Stimulated activated naive CD4-positive, alpha-beta T cell (primary cell): ENCODE measurements at places on chromosomes 4 and X.

DNA sequence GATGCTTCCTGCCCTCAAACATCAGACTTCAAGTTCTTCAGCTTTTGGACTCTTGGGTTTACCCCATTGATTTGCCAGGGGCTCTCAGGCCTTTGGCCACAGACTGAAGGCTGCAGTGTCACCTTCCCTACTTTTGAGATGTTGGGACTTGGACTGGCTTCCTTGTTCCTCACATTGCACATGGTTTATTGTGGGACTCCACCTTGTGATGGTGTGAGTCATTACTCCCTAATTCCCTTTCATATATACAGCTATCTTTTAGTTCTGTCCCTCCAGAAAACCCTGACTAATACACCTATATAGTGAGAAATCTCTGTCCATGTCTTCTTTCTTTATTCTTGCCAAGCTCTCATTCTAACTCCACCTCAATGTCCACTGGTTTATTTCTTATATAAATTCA lies 736.9 kb upstream of the HS3ST1 start:
- no peak for DNase-seq

GRCh38 chr4:74474345-74475090 lies 29.6 kb downstream of the AREG start:
- DNase-seq = no peak

- DNase-seq = no peak
Measured at GRCh38 chr4:140937866-140938265, 181.7 kb upstream of the TBC1D9 start.

DNA sequence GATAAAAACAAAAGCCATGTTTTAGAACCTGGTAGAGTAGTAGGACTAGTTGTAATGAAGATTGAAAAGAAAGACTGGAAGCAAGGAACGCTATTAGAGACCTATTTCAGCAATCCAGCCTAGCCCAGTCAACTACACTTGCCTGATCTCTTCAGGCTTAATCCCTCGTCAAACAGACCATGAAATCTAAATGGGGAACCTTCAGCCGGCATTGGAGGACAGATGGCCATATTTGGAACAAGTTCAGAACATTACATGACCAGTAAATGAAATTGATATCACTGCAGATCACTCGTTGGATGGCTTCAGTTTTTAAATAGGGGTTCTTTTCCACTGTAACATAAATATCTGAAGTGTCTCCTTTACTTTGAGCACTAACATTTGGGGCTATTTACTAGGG lies 84.8 kb upstream of the WDR44 start:
- DNase-seq = no peak

- no peak for DNase-seq
Measured at GRCh38 chrX:143429131-143429530, 88.1 kb downstream of the SPANXN3 start.

GRCh38 chr4:11418610-11419009 lies 10.1 kb downstream of the HS3ST1 start:
- no peak for DNase-seq

GRCh38 chr4:19104176-19104575 lies 1082.6 kb upstream of the LCORL start:
- no peak for DNase-seq

GRCh38 chrX:12986164-12986779 lies 11.4 kb downstream of the TMSB4X start:
- DNase-seq = no peak

- DNase-seq = no peak
Measured at GRCh38 chr4:22921936-22922335, 229.2 kb downstream of the GBA3 start.

DNA sequence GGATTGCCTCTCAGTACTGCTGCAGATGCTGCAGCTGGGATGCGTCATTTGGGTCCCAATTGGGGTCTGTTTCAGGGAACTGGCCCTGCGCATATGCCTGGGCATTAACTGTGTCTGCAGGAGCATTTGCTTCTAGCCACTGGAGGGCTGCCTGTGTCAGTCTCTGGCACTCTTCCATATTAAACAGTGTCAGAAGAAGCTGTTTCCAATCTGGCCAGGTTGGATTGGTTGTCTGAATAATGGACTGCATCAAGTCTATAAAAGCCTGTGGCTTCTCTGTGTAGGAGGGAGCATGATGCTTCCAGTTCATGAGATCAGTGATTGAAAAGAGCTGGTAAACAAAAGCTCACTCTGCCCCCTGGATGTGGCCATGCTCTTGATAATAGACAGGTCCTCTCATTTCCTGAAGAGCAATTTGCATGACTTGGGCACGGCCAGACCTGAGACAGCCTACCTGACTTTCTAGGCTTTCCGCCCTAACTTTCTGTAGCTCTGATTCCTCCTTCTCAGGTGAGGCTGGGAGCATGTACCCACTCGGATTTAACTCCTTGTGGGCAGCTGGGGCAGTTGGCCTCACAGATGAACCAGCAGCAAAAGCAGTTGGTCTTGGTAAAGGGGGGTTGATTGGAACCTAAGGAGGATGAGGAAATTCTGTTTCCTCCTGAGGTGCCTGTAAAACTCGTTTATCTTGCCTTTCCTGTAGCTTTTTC lies 29.2 kb downstream of the SULT1E1 start:
- no peak for DNase-seq

DNA sequence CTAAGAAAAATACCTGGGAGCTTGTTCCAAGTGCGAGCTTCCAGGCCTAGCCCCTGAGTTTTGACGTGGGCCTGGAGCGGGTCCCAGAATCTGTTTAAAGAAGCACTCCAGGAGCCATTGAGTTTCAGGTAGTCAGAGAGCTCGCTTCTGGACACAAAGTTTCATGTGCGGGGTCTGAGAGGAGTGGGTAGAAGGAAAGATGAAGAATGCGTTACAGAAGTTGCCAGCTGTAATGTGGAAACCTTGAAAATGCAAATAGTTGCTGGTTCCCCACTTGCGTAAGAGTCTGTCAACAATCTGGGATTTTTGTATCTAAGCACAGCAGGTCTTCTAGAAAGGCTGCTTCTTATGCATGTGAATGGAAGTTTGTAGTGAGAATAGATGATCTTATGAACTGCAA lies 77.5 kb upstream of the CLCN4 start:
- DNase-seq = no peak

- no peak for DNase-seq
Measured at GRCh38 chrX:139924069-139924695, 8.7 kb downstream of the ATP11C start.

- DNase-seq = no peak
Measured at GRCh38 chr4:121721700-121722099, 24.9 kb upstream of the ANXA5 start.

GRCh38 chrX:20309806-20310205 lies 43.1 kb upstream of the RPS6KA3 start:
- no peak for DNase-seq

DNA sequence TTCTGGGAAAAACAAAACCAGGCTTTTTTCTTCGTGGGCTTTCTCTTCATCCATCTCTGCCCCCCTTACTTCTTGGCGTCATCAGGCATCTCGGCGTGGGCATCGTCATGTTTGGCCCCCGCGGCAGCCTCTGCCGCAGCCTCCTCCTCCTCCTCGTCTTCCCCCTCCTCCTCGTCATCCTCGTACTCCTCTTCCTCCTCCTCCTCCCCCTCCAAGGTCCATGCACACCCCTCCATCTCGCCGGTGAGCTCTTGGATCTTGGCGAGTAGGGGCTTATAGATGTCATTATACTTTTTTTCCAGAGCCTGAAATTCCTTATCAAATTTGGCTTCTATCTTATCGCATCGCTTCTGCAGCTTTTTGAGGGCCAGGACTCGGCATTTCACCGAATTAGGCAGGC lies 488 bp downstream of the NAP1L5 start:
- peak; percentile 16 for DNase-seq

DNA sequence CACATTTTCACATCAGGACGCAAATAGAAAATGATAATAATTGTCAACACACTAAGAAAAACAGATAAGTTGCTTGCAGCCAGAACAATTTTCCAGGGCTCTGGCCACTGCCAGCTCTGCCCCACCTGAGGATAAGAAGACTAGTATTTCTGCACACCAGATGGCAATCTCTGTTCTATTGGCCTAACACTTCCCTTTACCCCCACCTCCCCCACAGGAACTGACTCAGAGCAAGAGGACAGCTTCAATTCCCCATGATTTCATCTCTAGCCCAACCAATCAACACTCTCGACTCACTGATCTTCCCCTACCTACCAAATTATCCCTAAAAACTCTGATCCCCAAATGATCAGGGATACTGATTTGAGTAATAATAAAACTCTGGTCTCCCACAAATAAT lies 164.0 kb downstream of the SMARCA1 start:
- no peak for DNase-seq

DNA sequence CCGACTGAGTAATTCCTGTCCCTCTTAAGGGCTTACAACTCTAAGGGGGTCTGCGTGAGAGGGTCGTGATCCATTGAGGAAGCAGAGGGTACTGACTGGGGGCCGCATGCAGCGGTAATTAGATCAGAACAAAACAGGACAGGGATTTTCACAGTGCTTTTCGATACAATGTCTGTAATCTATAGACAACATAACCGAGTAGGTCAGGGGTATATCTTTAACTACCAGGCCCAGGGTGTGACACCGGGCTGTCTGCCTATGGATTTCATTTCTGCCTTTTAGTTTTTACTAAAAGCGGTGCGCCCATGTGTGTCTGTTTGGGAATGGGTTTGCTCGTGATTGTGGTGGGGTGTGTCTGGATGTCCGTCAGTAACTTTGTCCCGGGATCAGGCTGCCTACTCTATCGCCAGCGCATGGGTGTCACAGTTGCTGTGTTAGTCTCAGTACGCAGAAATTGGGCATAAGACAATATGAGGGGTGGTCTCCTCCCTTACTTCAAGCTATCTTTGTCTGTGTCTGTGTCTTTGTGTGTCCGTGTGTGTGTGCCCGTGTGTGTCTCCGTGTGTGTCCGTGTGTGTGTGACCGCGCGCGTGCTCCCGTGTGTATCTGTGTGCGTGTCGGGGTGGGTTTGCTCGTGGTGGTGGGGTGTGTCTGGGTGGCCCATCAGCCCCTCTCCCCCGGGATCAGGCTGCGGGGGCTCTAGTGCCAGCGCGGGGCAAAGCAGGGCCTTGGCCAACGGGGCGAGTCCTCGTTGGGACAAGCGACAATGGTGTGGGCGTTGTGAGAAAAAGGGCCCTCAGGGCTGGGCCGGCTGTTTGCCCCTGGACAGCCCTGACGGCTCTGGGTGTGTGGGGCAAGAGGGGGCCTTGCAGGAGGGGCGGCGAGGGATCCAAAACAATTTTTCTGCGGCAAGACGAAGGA lies 10.4 kb downstream of the FRG2 start:
- DNase-seq = no peak

DNA sequence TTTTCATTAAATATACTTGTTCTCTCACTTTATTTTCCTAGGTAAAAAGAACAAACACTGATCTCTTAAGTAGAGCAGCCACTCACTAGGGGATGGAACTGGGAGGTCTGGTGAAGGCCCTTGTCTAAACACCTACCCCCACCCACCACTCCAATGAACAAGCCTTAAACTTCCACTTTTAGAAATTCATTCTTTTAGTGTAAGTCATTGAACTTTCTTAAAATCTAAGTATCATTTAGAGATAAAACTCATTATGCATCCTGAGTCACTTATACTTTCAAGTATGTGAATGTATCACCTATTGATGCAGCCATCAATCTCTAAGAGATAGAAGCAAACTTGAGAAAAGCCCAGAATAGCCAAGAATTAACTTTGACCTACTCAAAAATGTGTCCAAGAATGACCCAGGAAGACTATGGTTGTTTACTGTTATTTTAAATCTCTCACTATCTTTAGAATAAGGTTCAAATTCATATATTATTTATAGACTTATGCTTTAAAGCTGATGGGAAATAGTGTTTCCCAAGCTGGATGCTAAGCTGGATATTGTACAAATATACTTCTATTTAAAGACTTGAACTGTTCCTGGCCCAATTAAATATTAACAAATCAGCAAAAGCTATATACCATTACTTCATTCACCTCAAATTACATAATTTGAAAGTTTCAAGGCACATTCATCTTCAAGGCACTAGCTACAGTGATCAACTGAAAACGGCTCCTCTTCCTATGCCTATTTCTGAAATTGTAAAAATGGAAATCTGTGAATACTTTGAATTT lies 49.5 kb downstream of the CAMK2D start:
- no peak for DNase-seq

- no peak for DNase-seq
Measured at GRCh38 chrX:72121383-72121782, 10.3 kb downstream of the RTL5 start.

- DNase-seq = no peak
Measured at GRCh38 chr4:73761856-73762255, 21.5 kb downstream of the CXCL8 start.

GRCh38 chrX:54427837-54428424 lies 12.3 kb upstream of the TSR2 start:
- no peak for DNase-seq

DNA sequence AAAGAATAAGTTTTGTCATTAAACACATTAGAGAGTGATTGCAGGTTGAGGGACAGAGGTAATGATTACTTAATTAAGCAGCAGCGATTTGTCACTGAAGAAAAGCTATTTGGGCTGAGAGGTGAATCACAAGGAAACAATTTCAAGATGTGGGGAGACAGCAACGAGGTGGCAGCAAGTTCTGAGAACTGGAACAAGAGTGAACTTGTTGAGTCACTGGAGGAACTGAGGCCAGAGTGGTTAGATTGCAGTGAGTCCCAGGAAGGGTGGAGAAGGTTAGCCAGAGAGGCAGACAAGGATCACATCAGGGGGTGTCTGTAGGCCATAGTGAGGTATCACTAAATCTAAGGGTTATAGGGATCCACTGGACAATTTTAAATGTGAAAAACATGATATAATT lies 57.9 kb upstream of the TMPRSS11A start:
- no peak for DNase-seq

- peak; percentile 57 for DNase-seq
Measured at GRCh38 chrX:100928660-100929613, at the start of gene XKRX. TSS of gene XKRX (minus strand) at chrX:100928917. CDS start at chrX:100928304, 613 bp downstream.

- DNase-seq = no peak
Measured at GRCh38 chr4:43276321-43276720, 383.8 kb downstream of the GRXCR1 start.

DNA sequence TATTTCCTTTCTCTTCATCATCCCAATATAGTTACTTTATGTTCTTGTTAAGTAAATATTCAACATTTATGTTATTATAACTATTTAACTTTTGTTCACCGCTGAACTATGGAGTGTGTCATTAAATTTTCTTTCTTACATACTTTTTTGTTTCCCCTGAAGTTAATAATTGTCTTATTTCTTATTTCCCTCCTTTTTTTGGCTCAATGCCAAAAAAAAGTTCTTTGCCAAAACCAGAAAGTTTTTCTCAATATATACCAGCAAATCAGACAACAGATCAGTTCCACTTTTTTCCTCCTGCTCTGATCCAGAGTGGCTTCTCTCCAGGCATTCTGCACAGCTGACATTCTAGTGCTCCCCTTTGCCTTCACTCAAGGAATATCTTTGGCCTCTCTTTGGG lies 187.0 kb upstream of the PPARGC1A start:
- no peak for DNase-seq

- DNase-seq = no peak
Measured at GRCh38 chrX:17032351-17032750, 85.9 kb downstream of the REPS2 start.
